ENCODE measurements at places on chromosomes 16 and 17.

DNA sequence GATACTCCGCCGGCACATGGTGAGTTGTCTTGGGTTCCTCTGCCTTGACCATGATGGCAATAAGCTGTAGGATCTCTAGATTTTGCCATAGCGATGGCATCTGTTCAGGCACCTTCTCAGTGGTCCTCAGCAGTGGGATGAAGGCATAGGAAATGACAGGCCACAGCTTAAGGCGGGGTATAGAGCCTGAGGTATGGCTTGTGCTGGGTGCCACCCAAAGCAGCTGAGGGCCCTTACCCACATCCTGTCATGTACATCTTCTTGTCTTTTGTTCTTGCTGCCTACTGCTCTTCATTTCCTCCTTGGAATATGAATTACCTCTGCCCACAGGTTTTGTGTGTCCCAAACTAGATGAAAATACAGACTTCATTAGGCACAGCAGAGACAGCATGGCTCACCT is 29.5 kb downstream of the KAT7 start:
- DNase-seq, result no peak

DNA sequence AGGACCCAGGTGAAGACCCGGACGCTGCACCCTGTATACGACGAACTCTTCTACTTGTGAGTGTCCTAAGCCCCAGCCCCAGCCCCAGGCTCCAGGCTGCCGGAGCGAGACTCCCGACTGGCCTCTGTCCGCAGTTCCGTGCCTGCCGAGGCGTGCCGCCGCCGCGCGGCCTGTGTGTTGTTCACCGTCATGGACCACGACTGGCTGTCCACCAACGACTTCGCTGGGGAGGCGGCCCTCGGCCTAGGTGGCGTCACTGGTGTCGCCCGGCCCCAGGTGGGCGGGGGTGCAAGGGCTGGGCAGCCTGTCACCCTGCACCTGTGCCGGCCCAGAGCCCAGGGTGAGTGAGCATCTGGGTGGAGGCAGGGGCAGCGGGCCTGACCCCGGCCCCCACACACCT is 3.7 kb downstream of the TSR3 start:
- DNase-seq, result no peak

- DNase-seq, result no peak
Measured at GRCh38 chr16:12826559-12826958, 22.9 kb upstream of the CPPED1 start.

GRCh38 chr16:2687531-2688308 is 5.4 kb downstream of the KCTD5 start:
- DNase-seq, result no peak

DNA sequence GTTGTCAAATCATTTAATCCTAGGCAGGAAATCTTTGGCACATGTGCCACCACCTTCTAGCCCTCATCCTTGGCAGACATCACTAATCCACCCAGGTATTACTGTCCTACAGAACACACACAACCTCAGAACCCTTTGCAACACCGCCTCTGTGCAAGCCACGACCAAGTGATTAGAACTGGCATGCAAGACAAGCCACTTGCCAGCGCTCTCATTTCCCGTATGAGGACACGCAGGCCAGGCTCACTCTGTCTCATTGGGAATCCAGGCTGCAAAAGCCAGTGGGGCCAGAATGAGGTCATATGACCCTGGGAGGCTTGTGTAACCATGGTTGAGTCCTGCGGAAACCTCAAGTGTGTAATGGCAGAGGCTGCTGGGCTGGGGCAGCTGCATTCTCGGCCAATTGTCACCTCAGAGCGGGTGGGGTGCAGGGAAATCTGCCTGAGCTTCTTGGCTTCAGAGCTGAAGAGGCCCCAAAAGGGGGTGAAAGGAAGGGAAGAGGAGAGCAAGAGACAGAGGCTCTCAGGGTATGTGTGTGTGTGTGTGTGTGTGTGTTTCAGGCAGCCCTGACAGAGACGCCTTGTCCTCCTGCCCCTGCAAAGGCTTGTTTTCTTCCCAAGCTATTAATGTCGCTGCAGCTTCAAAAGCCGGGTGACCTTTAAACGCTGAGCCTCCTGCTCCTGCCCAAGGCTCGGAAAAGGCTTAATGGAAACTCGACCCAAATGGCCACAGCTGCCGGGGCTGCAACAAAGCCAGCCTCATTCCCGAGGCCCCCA is 43.2 kb upstream of the MRPS23 start:
- peak; percentile 99 for DNase-seq

All from AML-193 (cell line).